Urothelium cell line (cell line): ENCODE measurements at places on chromosomes 5 and 9.

DNA sequence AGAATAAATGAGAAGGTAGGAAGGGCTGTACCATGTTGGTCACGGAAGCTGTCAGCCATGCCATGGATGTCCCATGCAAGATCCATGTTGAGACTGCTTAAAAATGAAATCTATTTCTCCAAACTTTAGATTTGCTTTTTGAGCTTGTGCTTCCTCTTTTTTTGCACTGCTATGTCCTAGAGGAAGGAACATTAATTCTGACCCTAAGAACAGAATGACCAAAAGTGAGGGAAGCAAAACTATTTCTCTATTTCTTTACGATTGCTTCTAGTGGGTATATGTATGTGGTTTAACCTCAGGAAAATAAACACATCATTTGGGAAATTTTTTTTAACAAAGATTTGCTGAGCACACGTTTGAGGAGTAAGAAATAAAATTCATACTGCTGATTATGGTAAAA lies 84.6 kb downstream of the USP20 start:
- DNase-seq: no peak

- DNase-seq: no peak
Measured at GRCh38 chr9:93325307-93326035, 126.0 kb upstream of the FAM120A start.

- DNase-seq: no peak
Measured at GRCh38 chr9:72256931-72257330, 107.7 kb downstream of the GDA start.

DNA sequence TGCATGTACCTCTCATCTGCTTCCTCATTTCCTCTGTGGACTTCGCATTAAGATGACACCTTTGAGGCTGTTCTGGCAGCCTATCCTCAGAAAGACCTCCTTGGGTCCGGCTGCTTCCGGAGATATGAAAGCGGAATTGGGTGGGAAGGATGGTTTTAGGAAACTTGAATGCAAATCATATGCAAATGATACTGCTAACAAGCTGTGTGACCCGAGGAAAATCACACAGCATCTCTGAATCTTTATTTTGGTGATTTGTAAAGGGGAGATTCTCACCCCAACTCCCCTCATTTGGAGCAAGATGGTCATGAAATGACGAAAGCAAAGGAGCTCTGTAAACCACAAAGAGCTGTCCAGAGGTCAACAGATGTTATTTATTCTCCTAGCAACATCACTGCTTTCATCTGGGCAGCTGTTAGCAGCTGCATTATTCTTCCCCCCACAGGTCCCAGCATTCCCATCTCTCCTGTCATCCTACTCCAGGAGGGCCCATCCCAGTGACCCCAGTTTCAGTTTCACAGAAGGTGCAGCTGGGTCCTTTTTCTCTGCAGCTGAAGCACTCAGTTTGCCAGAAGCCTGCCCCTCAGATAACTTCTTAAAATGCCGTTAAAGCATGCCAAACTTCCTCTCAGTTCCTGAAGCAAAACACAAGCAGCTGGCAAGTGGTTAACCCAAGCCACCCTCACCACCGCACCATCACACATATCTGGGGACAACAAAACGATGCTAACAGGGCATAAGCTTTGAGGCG lies 269.5 kb downstream of the SEC61B start:
- DNase-seq: no peak

- DNase-seq: no peak
Measured at GRCh38 chr9:69951411-69951810, 92.2 kb upstream of the MAMDC2 start.

- DNase-seq: peak; percentile 28
Measured at GRCh38 chr9:74804018-74804385, 83.7 kb downstream of the TRPM6 start.

GRCh38 chr5:76441101-76441500 lies 38.0 kb downstream of the IQGAP2 start:
- DNase-seq: no peak
